ENCODE measurements at places on chromosomes 4 and X.

- no peak for DNase-seq
These were observed 14.7 kb downstream of the FGFRL1 start for GRCh38 chr4:1026115-1026514.

- DNase-seq = no peak
These were observed 170.6 kb downstream of the BANK1 start for GRCh38 chr4:101961144-101961543.

DNA sequence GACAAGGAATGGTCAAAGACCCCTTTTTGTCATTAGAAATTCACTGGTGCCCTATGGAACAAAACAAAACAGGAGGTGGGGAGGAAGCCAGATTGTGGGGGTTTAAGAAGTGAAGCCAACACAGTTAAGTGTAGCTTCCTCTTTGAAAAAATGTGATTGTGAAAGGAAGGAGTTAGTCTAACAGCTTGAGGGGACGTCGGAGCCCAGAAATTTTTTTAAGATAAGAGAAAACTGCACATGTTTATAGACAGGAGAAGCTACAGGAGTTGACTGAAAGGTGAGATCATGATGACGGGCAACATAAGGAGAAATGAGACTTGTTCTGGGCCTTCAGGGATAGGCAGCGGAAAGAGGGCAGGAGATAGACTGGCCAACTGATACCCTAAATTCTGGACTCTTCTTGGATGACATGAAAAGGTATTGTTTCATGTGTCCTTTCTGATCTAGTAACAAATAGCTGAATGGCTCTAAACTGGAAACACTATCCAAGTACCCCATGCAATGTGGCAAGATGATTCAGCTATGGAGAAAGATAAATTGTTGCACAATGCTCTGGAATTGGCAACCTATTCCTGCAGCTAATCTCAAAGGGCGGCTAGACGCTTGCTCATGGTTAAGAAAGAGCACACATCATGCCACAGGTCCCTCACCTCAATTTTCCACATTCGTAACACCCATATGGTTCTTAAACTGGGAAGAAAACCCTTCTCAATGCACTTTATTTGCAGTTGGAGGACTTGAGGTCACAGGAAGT, 3.7 kb upstream of the HDAC8 start:
- DNase-seq = no peak

DNA sequence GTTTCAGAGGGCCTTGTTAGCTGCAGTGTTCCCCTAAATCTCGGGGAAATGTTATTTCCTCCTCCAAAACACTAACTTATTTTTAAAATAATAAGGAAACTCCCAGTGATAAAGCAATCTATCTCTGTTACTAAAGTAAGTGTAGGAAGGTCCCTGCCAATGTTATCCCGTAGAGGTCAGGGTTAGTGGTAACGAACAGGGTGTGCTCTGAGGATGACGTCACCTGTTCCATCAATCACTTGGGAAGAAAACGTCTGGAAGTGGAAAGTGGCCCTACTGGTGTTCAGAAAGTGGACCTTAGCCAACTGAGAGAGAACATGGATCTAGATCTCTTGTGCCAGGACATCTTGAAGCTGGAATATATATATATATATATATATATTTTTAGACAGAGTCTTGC, 249.5 kb downstream of the BCOR start:
- DNase-seq = no peak

GRCh38 chrX:9510980-9511379, 46.1 kb downstream of the TBL1X start:
- DNase-seq = no peak

- no peak for DNase-seq
These were observed 142.2 kb upstream of the KCNIP4 start for GRCh38 chr4:22090661-22091351.

GRCh38 chrX:14964500-14964899, 91.3 kb downstream of the MOSPD2 start:
- DNase-seq = no peak

DNA sequence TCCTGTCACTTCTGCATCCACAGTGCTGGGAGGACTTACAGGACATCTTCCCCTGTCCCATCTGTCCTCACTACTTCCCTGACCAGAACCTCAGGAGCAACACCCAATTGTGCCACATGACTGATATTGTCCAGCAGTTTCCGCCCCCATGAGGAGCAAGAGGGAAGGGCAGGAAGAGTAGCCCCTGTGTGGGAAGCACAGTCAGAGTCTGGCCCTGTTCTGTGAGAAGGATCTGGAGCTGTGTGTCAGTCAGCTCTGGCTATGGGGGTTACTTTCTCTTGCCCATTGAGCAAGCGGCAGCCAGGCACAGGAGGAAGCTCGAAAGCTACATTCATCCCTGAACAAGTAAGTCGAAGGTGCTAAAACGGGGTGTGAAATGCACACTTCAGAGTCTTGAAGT, 14.8 kb upstream of the TRIM60 start:
- DNase-seq = no peak

- no peak for DNase-seq
These were observed 9.8 kb downstream of the CAPN6 start for GRCh38 chrX:111260451-111260850.

GRCh38 chrX:16202943-16203342, 35.7 kb downstream of the MAGEB17 start:
- DNase-seq = no peak

GRCh38 chr4:188268131-188268908, 129.1 kb downstream of the TRIML1 start:
- no peak for DNase-seq

DNA sequence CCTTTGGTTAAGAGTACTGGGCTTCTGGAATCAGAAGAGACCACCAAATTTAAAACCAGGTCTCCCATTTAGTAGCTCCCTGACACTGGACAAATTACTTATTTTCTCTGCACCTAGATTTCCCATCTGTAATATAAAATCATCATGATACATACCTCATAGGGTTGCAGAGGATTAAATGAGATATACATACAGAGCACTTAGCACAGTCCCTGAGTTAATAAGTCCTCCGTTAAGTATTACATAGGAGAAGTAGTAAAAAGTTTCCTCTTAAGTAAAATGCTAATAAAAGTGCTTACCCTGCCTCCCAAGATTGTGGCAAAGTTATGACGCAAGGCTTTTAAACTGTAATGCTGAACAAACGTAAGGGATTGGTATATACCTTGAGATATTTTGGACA, 539 bp upstream of the CHIC1 start:
- no peak for DNase-seq

- peak; percentile 93 for DNase-seq
These were observed 4.5 kb upstream of the CXCR3 start for GRCh38 chrX:71622576-71623450.

- no peak for DNase-seq
These were observed 248.0 kb upstream of the SFRP2 start for GRCh38 chr4:154036856-154037255.

- DNase-seq = no peak
These were observed 237.5 kb downstream of the SHOX start for GRCh38 chrX:867966-868647.

DNA sequence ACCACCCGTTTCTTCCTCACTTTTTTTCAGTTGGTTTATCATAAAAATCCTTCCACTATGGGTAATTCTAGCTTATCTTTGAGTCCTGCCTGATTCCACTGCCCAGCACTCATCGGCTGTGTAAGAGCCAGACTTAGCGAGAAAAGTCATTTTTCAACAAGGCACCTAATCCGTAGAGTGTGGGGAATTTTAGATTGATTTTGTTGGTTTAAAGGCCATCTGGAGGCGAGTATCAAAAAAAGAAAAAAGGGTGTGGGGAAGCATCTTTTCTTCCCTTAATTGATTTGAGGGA, 134.4 kb downstream of the TET2 start:
- DNase-seq = no peak

- DNase-seq = no peak
These were observed 47.2 kb upstream of the RELL1 start for GRCh38 chr4:37733240-37733867.

GRCh38 chr4:102574317-102574716, 73.2 kb downstream of the NFKB1 start:
- no peak for DNase-seq

DNA sequence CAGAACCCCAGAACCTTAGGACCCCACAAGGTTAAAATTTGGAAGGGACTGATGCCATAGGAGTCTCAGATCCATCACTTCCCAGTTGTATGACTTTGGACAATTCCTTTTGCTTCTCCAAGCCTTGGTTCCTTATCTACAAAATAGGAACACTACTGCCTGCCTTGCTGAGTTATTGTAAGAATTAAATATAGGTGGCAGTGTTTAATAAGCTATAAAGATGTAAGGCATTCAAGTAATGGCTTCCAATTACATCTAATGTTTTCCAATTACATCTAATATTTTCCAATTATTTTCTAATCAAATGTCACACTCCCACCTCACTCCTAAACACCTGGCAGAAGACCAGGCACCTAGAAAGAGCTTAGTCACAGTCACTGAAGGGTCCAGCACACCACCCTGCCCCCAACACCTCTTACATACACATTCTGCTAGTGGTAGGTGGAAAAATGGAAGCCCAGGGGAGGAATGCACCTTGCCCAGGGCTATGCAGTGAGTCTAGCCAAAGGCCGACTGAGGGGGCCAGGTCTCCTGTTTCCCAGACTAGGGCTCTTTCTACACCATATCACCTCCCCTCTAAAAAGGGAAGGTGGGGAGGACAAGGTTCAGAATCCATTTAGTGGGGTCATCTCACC, 24.5 kb upstream of the KDM5C start:
- DNase-seq = no peak

- no peak for DNase-seq
These were observed 32.8 kb upstream of the PTTG2 start for GRCh38 chr4:37927434-37927833.

GRCh38 chr4:5133201-5133600, 81.9 kb downstream of the STK32B start:
- DNase-seq = no peak

- no peak for DNase-seq
These were observed 76.1 kb downstream of the AMMECR1 start for GRCh38 chrX:110241816-110242215.

DNA sequence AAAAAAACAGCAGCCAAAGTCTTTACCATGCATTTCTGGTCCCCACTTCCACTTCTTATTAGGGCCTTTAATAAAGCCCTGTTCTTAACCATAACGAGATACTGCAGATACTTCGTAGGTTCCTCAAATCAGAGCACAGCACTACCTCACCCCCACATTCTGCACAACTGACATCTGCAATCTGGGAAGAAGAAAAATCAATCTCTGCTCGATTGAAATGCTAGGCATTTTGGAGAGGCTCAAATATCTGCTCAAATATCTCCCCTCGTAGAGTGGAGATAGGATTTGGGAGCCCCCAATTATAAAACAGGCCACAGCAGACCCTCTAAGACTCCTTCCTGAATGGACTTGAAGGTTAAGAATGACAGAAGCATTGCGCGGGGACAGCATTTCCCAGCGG, 40.3 kb upstream of the CENPU start:
- no peak for DNase-seq

GRCh38 chr4:55364691-55365344, 18.8 kb downstream of the SRD5A3 start:
- no peak for DNase-seq

- DNase-seq = no peak
These were observed 54.4 kb upstream of the BMP2K start for GRCh38 chr4:78721747-78722146.

- no peak for DNase-seq
These were observed 61.3 kb downstream of the CLDN34 start for GRCh38 chrX:10028283-10029104.

DNA sequence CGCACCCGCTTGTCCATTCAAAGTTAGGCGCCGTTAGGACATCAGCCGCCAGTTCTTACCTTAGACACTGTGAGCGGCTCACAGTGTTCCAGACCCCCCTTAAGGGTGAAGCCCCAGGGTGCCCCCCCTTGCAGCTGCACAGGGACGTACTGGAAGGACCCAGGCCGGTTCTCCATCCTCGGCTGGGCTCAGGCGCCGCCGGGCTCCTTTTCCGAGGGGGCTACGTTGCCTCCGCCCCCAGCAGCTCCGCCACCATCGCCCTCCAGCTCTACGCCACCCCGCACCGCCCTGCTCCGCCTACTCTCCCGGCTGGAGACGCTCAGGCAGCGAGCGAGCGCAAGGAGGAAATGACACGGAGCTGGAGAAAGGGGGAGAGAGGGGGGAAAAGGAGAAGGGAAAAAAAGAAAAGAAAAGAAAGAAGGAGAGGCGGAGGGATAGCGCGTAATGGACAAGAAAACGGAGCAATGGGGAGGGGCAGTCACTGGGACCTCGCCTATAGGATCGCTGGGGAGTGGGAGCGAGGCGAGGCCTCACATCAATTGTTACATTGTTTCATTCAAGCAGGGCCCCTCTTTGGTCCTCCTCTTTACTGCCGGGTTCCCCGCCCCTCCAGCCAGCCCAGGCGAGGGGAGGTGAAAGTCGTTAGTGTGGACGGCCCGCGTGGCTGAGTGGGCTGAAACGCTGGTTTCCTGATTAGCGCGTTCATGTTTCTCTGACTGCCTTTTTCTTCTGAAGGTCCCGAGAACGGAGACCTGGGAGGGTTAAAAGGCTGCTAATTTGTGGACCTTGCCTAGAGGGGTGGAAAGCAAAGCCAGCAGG, at the start of gene SHROOM4:
Gene SHROOM4, minus strand, starts transcription at position 352 of the 819 bp plus-strand sequence. Its CDS starts 176 bp downstream, at position 176.
- peak; percentile 82 for DNase-seq

DNA sequence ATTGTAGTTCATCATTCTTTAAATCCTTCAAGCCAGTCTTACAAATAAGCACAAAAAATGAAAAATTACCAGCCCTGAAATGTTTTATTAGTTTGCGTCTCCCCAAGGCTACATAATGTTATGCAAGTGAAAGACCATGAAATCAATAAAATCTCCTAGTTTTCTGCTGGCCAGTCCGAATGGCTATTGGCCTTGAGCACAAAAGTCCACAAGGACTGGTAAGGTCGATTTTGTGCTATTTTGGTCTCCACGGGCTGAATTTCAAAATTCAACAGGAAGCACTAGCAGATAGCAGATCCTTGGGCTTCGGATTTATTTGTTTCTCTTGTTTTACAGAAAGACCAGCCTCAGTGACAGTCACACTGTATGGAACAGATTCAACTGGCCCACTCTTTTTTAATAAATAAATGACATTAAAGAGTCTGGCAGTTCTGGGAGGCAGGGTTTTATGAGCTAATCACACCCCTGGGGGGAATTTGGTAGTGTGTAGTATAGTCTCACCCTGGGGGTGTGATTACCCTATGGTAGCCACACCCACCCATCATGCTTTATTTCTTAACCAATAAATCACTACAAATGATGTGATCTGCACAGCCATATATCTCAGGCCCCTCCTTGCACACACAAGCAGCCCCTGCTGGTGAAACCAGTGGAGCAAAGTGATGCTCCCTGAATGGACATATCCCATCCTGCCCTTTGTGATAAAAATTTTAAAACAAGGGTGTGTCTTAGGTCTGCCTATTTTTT, 51.1 kb upstream of the TMEM33 start:
- no peak for DNase-seq

- DNase-seq = no peak
These were observed 1422.0 kb downstream of the ADGRL3 start for GRCh38 chr4:62622089-62622488.

DNA sequence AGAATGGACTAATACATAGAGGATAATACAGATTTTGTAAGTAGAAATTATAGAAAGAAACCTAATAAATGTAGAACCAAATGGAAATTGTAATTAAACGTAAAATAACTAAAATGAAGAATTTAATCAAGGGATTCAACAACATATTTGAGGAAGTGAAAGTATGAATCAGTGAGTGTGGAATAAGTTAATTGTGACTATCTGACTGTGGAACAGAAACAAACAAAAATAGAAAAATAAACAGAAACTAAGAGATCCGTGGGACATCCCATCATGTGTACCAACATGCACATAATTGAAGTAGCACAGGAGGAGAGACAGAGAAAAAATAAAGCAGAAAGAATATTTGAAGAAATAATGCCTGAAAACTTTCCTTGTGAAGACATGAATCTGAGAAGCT, 208.6 kb upstream of the TACR3 start:
- no peak for DNase-seq

Measured in right cardiac atrium (tissue), 5 donors.